ENCODE measurements at places on chromosomes 13 and 19.

DNA sequence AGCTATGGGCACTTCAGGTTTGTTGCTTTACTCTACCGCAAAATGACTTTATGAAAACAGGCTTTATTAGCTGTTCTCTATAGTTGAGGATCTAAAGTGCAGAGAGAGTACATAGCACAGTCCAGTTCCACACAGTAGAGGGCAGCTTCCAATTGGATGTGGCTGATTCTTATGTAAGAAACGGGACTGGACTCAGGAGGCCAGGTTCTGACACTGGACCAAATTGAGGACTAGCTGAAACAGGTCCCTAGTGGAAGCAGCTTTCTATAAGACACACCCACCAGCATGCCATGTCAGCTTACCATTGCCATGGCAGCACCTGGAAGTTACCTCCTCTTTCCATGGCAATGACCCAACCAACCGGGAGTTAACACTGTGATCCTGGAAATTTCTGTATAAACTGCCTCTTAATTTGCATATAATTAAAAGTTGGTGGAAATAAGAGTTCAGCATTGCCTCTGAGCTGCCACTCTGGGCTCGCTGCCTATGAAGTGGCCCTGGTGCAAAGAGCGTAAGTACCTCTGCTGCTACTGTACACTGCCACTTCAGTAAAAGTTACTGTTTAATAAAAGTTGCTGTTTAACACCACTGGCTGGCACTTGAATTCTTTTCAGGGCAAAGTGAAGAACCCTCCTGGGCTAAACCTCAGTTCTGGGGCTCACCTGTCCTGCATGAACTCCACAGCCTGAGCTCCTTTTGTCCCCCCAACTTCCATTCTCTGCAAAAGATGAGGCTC, 211.9 kb upstream of the SLC10A2 start:
- no peak for DNase-seq

DNA sequence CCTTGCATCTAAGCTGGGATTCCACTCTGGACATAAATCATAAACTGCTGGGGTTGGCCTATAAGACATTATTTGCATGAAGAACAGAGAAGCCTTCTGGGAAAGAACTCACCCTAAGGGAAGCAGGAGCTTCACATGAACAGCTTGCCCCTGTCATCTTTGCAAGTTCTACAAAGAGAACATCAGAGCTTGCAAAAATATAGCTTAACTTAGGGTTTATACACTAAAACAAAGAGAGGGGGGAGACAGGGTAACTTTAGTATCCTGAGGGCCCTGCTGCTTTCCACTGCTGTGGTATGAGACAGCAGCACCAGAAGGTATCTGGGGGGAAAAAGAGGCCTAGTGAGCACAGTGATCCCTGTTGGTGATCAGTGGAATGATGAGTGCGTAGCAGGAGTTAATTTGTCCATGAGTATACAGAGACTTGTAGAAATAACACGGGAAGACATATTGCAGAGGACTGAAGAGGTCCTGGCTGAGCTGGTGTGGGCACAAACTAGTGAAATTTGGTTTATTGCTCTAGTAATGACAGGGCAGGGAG, 116.1 kb upstream of the TSC22D1 start:
- no peak for DNase-seq

DNA sequence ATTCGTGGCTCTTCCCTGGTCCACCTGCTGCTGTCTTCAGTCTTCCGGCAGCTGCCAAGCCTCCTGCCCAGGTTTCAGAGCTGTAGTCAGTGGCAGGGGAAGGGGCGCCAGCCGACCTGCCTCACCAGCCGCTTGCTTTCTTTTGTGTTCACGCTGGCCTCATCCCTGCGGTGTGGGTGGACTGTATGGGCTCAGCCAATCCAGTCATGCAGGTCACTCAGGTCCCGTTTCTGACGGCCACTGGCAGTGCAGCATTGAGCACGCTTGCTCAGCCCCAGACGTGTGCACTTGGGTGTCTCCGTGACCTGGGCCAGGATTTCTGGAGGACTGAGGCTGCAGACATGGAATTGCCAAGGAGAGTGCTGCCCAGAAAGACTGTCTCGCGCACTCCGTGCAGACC, 26.0 kb downstream of the AP1M1 start:
- DNase-seq, result no peak

GRCh38 chr13:42534785-42535184, 39.2 kb upstream of the TNFSF11 start:
- no peak for DNase-seq

DNA sequence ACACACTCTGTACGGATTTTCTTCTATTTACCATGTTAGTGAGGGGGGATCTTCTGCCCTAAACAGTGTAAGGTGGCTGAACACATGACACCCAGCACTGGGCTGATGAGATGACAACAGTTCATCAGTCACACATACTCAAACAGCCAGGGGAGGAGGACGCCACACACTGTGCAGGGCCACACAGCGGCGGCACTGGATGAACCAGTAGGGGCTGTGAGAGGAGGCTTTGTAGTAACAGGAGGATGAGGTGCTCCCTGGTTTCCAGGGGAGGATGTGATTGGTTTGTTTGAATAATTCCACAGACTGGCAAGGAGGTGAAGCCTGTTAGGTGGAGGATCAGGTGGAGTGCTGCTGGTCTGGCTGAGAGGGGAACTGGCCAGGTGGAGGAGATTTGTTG, 16.3 kb upstream of the GTF3A start:
- DNase-seq, result no peak

GRCh38 chr13:20182231-20182846, 10.4 kb downstream of the GJB2 start:
- peak; percentile 39 for DNase-seq

DNA sequence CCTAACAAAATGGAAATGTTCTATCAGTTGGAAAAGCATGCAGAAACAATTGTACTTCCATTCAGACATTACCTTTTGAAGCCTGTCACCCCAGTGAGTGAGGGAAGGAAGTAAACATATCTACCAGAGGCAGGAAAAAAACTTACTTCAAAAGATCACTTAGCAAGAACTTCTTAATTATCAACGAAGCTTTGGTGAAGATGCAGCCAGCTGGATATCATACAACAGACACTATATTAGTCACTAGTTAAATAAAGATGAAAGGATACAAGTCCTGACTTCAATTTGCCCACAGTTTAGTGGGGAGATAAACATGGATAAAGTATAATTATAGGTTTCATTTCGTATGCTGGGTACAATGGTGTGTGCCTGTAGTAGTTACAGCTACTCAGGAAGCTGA, 148.8 kb downstream of the TNFRSF19 start:
- DNase-seq, result no peak

DNA sequence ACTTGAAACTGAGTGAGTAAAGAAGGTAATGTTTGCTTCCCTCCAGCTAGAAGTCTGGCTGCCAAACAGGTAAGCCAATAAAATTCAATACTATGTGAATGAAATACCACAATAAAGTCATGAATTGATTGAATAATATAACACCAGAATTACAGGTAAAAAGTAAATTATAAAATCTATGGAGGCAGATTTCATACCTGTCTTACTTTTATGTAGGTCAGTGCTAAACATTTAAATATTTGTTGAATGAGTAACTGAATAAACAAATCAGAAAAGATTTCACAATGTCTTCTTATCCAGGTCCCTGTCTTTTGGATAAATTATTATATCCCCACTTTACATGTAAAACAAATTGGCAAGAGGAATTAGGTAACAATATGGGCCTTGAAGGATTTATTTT, 62.7 kb downstream of the MICU2 start:
- DNase-seq, result no peak

DNA sequence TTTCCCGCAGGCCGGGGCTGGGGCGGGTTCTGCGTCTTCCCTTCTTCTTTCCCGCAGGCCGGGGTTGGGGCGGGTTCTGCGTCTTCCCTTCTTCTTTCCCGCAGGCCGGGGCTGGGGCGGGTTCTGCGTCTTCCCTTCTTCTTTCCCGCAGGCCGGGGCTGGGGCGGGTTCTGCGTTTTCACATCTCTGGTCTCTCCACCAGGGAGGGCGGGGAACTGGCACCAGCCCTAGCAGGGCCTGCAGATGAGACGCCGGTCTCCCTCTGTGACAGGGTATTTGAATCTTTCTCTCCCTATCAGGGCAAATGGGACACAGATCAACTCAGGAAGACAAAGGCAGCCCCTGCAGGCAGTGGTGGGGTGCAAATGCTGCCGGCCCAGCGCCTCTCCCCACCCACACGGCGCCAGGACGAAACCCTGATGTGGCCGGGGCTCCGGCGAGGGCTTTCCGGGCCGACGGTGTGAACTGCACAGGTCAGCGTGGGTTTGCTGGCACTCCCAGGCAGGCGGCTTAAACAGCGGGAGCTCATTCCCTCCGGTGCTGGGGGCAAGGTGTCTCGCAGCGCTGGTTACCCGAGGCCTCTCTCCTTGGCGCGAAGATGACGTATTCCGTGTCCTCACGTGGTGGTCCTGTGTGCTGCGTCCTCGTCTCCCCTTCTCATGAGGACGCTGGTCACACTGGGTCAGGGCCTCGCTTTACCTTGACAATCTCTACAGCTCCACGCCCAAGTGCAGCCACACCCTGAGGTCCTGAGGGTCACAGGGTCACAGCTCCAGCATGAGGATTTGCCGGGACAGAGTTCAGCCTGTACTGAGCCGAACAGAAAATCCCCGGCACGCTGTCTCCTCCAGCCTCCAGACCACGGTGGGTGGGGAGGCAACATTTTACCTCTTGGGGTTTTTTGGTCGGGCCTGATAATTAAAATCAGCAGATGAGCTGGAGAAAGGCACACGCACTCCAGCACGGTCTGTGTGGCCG, 717 bp upstream of the C13orf46 start:
- no peak for DNase-seq

GRCh38 chr19:55094456-55095259, 19.0 kb downstream of the EPS8L1 start:
- DNase-seq, result no peak

DNA sequence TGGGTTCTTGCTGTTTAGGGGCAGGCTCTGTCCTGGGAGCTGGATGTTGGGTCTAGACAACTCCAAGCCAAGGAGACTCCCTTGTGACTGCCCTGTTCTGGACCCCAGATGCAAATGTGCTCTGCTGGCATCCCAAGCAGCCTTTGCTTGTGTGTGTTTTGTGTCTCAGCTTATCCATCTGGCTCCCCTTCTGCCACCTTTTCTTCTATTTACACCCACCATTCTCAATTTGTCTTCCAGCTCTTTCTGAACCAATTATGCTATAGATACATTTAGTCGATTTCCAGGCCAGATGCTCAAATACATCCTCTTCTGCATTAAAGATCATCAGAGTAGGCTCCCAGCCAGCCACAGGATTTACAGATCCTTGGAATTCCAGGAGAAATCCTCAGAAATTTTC, 115.0 kb upstream of the SLC7A1 start:
- no peak for DNase-seq

DNA sequence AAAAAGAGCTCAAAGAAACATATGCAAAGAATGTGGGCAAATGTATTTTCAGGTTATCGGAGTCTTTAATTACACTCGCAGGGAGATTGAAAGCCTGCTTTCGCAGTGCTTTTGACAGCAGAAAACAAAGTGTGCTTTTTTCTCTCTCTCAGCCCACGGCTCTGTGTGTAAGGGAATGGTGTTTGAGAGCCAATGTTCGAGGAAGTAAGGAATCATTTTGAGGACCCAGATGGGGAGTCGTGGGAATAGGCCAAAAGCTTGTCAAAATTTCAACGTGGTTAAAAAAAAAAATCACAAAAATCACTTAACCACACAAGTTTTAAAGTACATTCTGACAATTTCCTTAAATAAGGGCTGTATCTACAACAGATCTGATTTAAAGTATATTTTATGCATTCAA, 197.1 kb upstream of the IRS2 start:
- DNase-seq, result no peak

DNA sequence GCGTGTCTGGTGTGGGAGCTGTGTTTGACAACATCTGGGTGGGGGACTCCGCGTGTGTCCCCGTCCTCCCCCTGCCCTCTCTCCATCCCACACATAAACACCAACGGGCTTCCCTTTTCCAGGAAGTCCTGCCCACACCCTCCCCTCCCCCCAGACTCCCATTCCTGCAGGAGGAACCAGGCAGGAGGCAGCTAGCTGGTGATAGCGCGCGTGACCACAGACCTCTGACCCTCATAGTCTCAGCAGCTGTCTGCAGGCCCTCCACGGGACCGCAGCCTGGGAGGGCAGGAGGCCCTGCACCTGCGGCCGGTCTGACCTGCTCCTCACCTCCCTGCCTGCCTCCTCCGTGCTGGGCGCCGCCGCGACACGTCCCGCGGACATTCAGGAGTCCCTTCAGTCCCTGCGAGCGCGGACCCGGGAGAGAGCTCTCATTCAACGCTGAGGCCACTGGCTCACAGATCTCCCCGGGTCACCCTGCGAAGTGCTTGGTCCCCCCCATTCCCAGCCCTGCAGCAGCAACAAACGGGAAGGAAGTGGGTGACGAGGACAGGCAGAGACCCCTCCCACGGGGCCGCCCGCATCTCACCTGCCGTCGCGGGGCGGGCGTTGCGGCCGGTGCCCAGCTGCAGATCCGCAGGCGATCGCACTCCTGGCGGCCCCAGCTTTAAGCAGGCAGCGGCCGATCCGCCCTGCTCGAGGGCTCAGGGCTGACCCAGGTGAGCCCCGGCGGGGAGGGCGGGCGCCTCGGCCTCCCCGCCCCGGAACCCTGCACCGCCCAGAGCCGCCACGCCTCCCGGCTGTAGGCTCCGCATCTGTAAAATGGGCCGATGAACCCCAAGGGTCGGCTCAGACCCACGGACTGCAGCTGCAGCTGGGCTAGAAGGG, 1.1 kb upstream of the ACP5 start:
- DNase-seq, result no peak

- DNase-seq, result peak; percentile 28
These were observed 19.6 kb upstream of the B3GNT3 start for GRCh38 chr19:17775245-17775927.

DNA sequence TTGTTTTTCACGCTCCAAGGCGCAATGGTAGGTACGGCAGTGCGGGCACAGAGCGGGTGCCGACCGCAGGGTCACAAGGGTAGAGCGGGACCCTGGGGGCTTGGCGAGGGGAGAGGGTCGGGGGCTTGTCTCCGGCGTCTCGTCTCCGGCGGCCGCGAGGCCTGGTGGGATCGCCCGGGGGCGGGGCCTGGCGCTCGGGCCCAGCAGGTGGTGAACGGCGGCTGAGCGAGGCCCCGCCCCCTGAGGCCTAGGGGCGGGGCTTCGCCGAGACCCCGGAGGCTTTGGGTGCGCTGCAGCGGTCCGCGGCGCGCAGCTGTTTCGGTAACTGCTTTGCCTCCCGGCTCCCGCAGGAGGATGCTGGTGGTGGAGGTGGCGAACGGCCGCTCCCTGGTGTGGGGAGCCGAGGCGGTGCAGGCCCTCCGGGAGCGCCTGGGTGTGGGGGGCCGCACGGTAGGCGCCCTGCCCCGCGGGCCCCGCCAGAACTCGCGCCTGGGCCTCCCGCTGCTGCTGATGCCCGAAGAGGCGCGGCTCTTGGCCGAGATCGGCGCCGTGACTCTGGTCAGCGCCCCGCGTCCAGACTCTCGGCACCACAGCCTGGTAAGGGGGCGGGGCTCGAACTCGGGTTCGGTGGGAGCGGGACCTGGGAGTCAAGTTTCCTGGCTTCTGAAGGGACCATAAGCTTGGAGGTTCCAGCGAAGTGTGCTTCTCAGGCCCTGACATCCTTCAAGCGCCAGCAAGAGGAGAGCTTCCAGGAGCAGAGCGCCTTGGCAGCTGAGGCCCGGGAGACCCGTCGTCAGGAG, at the start of gene TSEN34:
Gene TSEN34, plus strand, starts transcription at position 298 of the 800 bp plus-strand sequence. Its CDS starts 57 bp downstream, at position 355.
- no peak for DNase-seq

GRCh38 chr13:70723732-70724131, 615.5 kb upstream of the KLHL1 start:
- no peak for DNase-seq
